ENCODE measurements at places on chromosomes 2 and 18. TPM values are rescaled to one million over a fixed set of nuclear protein-coding genes. Genes with fewer than 3 reads are reported as not detected.

The NEU2 gene
- not detected for total RNA-seq

GRCh38 chr2:34808426-34808825, 1209.3 kb upstream of the FAM98A start:
- H3K27me3 ChIP-seq, result no peaks in the 10 kb centered on the region
- no peak overlapping the region for H3K4me3 ChIP-seq
- H3K36me3 ChIP-seq, result no peaks in the 10 kb centered on the region
- H3K4me1 ChIP-seq, result no peaks in the 10 kb centered on the region

- no peak overlapping the region for H3K4me3 ChIP-seq
- H3K4me1 ChIP-seq, result peaks cover 8% of the 10 kb centered on the region
- DNase-seq, result no peak
- H3K27ac ChIP-seq, result no peak overlapping the region
- H3K27me3 ChIP-seq, result peaks cover 67% of the 10 kb centered on the region
Observed at GRCh38 chr18:37564711-37565100, 892 bp downstream of the CELF4 start.

GRCh38 chr2:100513650-100514049, 43.4 kb downstream of the NMS start:
- no peak for DNase-seq
- H3K4me3 ChIP-seq, result no peak overlapping the region
- no peaks in the 10 kb centered on the region for H3K27me3 ChIP-seq
- H3K36me3 ChIP-seq, result no peaks in the 10 kb centered on the region
- no peak overlapping the region for H3K27ac ChIP-seq
